ENCODE measurements at places on chromosomes 4 and X.

- H3K4me3 ChIP-seq, result no peak overlapping the region
- H3K4me1 ChIP-seq, result no peaks in the 10 kb centered on the region
- DNase-seq, result no peak
- H3K27me3 ChIP-seq, result no peaks in the 10 kb centered on the region
Measured at GRCh38 chr4:185405296-185405999, 8.8 kb downstream of the ANKRD37 start.

DNA sequence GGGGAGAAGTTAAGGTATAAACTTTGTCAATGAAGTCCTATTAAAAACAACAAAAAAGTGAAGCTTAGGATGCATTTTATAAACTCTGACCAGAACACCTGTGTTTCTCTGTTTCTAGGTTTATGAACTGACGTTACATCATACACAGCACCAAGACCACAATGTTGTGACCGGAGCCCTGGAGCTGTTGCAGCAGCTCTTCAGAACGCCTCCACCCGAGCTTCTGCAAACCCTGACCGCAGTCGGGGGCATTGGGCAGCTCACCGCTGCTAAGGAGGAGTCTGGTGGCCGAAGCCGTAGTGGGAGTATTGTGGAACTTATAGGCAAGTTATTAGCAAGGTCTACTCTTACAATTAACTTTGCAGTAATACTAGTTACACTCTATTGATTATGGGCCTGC is 46.6 kb downstream of the HTT start:
- peaks cover 34% of the 10 kb centered on the region for H3K4me1 ChIP-seq
- no peaks in the 10 kb centered on the region for H3K27me3 ChIP-seq
- no peak overlapping the region for H3K4me3 ChIP-seq
- H3K27ac ChIP-seq, result no peak overlapping the region
- DNase-seq, result no peak
- H3K36me3 ChIP-seq, result peaks cover 19% of the 10 kb centered on the region

- no peak overlapping the region for H3K4me3 ChIP-seq
- DNase-seq, result no peak
- H3K36me3 ChIP-seq, result no peaks in the 10 kb centered on the region
- H3K27me3 ChIP-seq, result peaks cover 28% of the 10 kb centered on the region
- H3K4me1 ChIP-seq, result no peaks in the 10 kb centered on the region
Measured at GRCh38 chrX:16552546-16552945, 97.4 kb upstream of the S100G start.

GRCh38 chr4:108287834-108288413 is 119.2 kb upstream of the LEF1 start:
- H3K27ac ChIP-seq, result no peak overlapping the region
- no peak overlapping the region for H3K4me3 ChIP-seq
- no peaks in the 10 kb centered on the region for H3K36me3 ChIP-seq
- H3K4me1 ChIP-seq, result no peaks in the 10 kb centered on the region
